CD4-positive, alpha-beta memory T cell (primary cell): ENCODE measurements at places on chromosomes 2 and 18. TPM values are rescaled to one million over a fixed set of nuclear protein-coding genes. Genes with fewer than 3 reads are reported as not detected.

The OLA1 gene
- total RNA-seq = 31.1 TPM

The SCN7A gene
- not detected for total RNA-seq

The AP1S3 gene
- total RNA-seq = 0.96 TPM

The UGT1A9 gene
- total RNA-seq = not detected

The HAAO gene
- total RNA-seq = 0.44 TPM

The ACVR1C gene
- total RNA-seq = 6.9 TPM

DNA sequence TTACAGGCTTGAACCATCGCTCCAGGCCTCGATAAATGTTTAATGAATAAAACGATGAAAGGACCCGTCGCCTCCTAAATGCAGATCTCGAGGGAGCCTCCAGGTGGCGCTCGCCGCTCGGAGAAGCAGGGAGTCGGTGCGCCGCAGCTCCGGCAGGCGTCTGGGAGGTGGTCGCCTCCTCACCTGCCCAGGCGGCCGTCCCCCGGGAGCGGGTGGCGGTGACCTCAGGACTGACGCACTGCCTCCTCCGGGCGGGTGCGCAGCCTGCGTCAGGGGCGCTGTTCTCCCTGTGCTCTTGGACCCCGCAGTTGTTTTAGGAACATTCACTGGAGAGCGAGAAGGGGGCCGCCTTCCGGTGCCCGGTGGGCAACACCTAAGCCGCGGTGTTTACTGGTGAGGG lies 38.6 kb upstream of the POLE4 start:
- peak; percentile 58 for DNase-seq
- no peaks in the 10 kb centered on the region for H3K4me1 ChIP-seq
- H3K4me3 ChIP-seq = no peak overlapping the region
- no peaks in the 10 kb centered on the region for H3K27me3 ChIP-seq
- H3K27ac ChIP-seq = no peak overlapping the region
- no peaks in the 10 kb centered on the region for H3K36me3 ChIP-seq

DNA sequence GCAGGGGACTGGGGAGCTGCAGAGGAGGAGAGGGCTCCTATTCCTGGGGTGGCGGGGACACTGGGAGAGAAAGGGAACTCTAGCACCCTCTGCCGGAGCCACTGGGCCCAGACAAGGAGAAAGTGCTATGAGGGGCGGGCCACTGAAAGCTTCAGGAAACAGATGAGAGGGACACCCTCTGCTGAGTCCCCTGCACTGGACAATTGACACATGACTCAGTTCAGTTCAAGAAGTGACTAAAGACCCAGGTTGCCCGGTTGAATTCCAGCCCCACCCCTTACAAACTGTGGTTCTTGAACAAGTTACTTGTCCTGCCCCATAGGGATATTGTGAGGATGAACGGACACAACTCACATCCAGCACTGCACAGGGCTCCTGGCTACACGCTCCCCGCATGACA lies 5.0 kb downstream of the RUFY4 start:
- H3K4me1 ChIP-seq = peaks cover 5% of the 10 kb centered on the region
- H3K27ac ChIP-seq = no peak overlapping the region
- no peak overlapping the region for H3K4me3 ChIP-seq
- H3K27me3 ChIP-seq = no peaks in the 10 kb centered on the region
- no peak for DNase-seq

GRCh38 chr2:231785822-231786176 lies 446 bp upstream of the COPS7B start:
- DNase-seq = no peak
- peaks cover 46% of the 10 kb centered on the region for H3K4me1 ChIP-seq
- H3K27me3 ChIP-seq = no peaks in the 10 kb centered on the region
- H3K36me3 ChIP-seq = peaks cover 14% of the 10 kb centered on the region

DNA sequence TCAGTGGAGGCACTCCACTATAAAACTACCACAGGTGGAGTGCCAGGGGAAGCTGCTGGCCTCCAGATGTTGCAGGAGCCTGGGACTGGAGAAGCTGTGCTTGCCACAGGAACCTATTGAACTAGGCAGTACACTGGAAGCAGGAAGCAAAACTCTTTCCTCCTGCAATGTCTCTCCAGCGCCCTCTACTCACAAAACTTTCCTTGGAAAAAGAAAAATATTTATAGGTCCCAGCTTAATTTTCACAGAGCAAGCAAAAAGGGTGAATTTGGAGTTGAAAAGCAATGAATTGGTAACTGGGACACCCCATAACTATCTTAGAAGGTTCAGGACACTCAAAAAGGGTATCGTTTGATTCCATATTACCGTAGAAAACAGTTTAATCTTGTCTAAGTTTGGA lies 33.2 kb upstream of the REEP1 start:
- no peak for DNase-seq
- H3K27me3 ChIP-seq = no peaks in the 10 kb centered on the region
- peaks cover 35% of the 10 kb centered on the region for H3K4me1 ChIP-seq

DNA sequence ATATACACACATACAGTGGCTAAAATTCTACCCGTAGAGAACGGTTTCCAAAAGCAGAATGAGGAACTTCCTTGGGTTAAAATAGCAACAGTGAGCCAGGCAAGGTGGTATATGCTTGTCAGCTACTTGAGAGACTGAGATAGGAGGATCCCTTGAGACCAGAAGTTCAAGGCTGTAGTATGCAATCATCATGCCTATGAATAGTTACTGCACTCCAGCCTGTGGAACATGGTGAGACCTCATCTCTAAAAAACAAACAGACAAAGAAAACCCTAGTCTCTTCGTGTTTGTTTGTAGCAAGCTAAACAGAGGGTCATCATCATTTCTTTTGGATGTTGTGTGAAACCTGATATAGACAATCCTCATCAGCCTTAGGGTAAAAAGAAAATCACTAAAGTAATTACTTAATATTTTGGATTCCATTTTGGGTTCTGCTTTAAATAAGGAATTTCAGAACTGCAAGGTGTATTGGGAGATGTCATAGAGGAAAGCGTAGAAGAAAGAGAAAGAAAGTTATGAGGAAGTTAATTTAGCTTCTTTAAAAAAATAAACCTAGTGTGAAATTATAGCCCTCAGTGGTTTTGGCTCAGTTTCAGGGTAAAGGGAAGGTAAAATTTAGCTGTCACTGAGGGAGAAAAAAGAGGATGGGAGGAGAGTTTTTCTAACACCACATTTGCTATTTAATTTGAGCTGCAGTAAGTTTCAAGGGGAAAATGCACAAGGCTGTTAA lies 46.5 kb downstream of the PLEK start:
- H3K27me3 ChIP-seq = no peaks in the 10 kb centered on the region
- H3K4me1 ChIP-seq = peaks cover 16% of the 10 kb centered on the region
- H3K36me3 ChIP-seq = no peaks in the 10 kb centered on the region
- H3K27ac ChIP-seq = no peak overlapping the region
- H3K4me3 ChIP-seq = no peak overlapping the region
- no peak for DNase-seq

GRCh38 chr2:57758686-57759085 lies 287.9 kb upstream of the VRK2 start:
- no peak overlapping the region for H3K4me3 ChIP-seq
- H3K27me3 ChIP-seq = no peaks in the 10 kb centered on the region
- DNase-seq = no peak
- no peak overlapping the region for H3K27ac ChIP-seq

DNA sequence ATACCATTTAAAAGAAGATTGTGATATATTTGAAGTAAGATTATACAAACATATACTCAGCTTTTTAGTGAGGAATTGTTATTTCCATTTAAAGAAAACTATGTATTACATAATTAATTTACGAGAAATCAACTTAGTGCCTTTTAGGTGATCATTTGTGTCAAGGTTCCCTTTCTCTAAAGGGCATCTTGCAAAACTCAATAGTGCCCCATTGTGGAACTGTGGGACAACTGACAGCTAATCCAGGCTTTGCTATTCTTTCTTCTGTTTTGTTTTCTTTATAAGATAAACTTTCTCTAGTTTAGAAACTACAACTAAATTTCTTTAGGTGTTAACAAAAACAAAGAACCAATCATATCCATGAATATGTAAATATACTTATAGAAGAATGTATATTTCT lies 24.3 kb upstream of the VIT start:
- no peaks in the 10 kb centered on the region for H3K27me3 ChIP-seq
- no peak overlapping the region for H3K4me3 ChIP-seq
- no peak for DNase-seq
- no peak overlapping the region for H3K27ac ChIP-seq

GRCh38 chr2:173997269-173997668 lies 32.1 kb upstream of the SP3 start:
- no peaks in the 10 kb centered on the region for H3K4me1 ChIP-seq
- H3K36me3 ChIP-seq = no peaks in the 10 kb centered on the region
- H3K4me3 ChIP-seq = no peak overlapping the region
- no peak overlapping the region for H3K27ac ChIP-seq
- no peak for DNase-seq
- H3K27me3 ChIP-seq = no peaks in the 10 kb centered on the region

GRCh38 chr2:16470936-16471490 lies 194.6 kb downstream of the CYRIA start:
- H3K4me1 ChIP-seq = no peaks in the 10 kb centered on the region
- H3K27ac ChIP-seq = no peak overlapping the region
- no peaks in the 10 kb centered on the region for H3K27me3 ChIP-seq
- no peaks in the 10 kb centered on the region for H3K36me3 ChIP-seq

DNA sequence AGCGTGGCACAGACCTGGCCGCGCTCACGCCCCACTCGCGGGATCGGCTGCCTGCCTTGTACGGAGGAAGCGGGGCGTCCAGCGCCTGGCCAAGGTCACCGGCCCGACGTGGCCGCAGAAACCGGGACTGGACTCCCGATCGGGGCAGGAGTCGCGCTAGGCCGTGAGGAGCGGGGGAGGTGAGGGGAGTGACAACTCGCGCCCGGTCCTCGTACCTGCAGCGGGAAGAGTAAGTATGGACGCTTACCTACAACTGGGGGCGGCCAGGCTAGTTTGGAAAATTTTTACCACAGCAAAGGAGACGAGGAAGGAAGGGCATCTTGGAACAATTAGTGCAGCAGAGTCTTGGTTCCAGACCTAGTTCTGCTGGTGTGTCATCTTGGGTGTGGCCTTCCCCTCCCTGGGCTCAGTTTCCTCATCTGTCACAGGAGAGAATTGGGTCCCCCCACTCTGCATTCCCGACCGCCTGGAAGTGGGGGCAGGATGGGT lies 693 bp downstream of the UBE2F start:
- H3K27ac ChIP-seq = peak overlapping the region; percentile 61
- H3K27me3 ChIP-seq = no peaks in the 10 kb centered on the region
- peaks cover 40% of the 10 kb centered on the region for H3K4me1 ChIP-seq
- no peak for DNase-seq

DNA sequence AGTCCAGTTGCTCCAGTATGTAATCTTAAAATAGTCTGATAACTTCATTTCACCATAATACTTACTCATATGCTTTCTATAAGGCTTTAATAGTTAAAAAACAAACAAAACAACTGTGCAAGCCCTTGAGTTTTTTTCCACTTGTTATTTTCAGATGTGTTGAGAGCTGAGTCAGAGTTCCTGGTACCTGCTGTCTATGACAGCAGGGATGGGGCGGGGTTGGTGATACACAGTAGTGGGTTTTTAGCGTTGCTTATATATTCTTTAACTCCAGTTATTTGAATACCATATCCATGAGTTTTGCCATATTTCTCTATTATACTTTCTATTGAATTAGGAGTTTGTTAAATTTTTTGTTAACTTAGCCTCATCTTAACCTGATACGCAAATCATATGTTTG lies 5.0 kb downstream of the NAPG start:
- H3K4me3 ChIP-seq = no peak overlapping the region
- DNase-seq = no peak
- peaks cover 4% of the 10 kb centered on the region for H3K36me3 ChIP-seq
- H3K4me1 ChIP-seq = peaks cover 43% of the 10 kb centered on the region
- no peak overlapping the region for H3K27ac ChIP-seq

- no peaks in the 10 kb centered on the region for H3K36me3 ChIP-seq
- H3K27me3 ChIP-seq = no peaks in the 10 kb centered on the region
- no peak overlapping the region for H3K4me3 ChIP-seq
- no peak overlapping the region for H3K27ac ChIP-seq
These were observed 1.0 kb downstream of the IMPACT start for GRCh38 chr18:24427484-24427883.

DNA sequence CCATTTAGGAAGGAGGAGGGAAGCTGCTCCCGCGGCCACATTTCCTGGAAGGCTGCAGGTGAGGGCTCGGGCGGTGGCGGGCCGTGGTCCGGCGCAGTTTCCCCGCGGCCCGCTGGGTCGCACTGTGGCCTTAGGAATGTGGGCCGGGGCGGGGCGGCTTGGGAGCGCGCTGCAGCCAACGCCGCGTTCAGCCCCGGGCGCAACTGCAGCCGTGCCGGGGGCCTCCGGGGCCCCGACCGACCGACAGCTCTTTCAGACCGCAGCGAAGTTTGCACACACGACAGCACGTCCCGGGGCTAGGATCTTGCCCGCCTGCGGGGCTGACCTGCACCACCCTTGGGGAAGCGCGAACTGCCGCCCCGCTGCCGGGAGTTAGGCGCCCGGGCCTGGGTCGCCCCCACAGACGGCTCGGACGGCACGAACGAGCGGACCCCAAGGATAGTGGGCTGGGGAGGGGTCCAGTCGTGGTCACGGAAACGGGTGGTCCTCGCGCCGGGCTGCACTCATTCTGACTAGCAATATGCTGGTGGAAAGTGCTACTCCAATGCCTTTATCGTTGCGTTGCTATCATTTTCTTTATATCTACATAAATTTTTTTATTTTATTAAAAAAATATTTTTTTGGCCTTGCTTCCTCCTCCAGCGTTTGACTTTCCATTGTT lies 69.9 kb upstream of the DLX2 start:
- no peak overlapping the region for H3K27ac ChIP-seq
- no peaks in the 10 kb centered on the region for H3K36me3 ChIP-seq
- H3K4me1 ChIP-seq = peaks cover 3% of the 10 kb centered on the region
- H3K4me3 ChIP-seq = peak overlapping the region; percentile 40
- no peaks in the 10 kb centered on the region for H3K27me3 ChIP-seq
